ENCODE measurements at places on chromosomes 3 and 15. TPM values are rescaled to one million over a fixed set of nuclear protein-coding genes. Genes with fewer than 3 reads are reported as not detected.

DNA sequence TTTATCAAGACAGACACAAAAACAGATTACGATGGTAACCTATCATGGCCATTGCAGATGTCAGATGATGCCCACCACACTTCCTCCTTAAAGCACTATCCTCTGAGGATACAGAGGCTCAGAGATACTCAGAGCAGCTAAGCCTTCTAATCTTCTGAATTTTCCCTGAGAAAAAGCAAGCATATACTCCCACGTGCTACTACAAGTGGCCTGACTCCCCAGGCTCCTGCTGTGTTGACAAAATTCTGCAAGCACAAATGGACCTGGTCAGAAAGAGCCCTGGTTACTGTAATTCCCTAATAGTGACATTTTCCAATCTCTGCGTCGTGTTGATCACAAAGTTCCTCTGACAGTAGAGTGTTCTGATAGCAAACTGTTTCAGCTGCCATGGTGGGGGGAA lies 207.1 kb downstream of the KCNMB2 start:
- no peak for DNase-seq

GRCh38 chr3:37912052-37912733 lies 50.5 kb downstream of the CTDSPL start:
- DNase-seq, result no peak

DNA sequence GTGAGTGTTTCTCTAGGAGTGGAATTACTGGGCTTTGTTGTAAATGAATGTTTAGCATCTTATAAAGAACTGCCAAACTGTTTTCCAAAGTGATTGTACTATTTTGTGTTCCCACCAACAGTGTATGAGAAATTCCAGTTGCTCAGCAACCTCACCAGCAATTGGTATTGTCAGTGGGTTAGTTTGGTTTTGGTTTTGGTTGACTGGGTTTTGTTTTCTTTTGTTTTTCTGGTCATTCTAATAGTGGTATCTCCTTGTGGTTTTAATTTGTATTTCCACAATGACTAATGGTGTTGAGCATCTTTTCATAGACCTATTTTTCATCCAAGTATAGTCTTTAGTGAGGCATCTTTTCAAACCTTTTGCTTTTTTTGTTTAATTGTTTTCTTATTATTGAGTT lies 27.1 kb downstream of the FILIP1L start:
- no peak for DNase-seq

DNA sequence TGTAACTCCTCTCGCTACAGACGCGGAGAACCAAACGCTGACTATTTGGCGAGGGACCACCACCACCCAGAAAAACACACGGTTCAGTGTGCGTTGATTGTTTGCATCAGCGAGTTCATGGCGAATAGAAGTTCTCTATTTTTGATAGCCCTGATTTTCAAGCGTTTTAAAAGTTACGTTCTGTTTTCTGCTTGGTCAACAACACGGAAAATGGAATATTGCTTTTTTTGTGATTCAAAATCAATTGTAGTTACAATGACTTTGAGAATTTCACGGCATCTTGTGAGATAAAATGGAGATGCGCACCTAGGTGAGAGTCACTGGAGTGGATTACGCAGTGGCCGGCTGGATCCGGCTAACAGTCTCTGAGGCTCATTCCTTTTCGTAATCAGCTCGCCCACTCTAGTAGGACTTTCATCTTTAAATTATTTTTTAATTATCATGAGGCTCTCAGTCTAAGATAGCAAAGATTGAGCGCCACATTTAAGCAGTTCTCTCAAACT lies 54.8 kb downstream of the CCDC54 start:
- no peak for DNase-seq

DNA sequence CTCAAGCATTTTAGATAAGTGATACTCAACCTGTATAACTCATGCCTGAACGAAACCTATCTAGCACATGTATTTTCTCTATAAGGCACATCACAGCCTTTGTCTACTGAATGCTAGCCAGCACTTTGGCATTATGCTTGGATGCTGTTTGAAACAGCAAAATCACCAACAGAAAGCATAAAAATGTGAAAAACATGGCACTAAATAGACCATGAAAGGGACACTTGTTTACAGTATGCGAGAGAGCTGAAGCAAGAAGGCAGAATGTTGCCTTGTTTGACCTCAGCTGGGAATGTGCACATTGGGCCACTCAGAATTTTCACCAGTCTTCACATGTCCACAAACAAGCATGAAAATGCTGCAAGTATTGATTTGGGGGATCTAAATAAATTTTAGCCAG lies 59.5 kb downstream of the MINDY2 start:
- no peak for DNase-seq

DNA sequence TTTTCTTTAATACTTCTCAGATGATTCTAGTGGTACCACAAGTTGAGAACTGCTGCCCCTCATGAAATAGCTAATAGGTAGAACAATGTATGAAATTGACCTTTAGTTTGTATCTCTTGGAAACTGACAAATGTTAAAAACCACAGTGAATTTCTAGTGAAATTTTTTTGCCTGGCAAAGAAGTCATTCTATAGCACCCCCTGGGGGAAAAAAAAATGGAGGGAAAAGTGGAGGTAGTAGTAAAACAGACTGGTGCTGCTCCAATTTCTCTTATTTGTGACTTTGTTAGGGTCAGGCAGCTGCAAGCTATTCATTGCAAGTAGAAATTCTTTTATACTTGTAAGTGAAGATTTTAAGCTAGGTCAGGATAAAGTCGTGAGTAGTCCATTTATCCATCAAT lies 605.0 kb downstream of the NLGN1 start:
- no peak for DNase-seq

- no peak for DNase-seq
These were observed 1029.2 kb downstream of the EPHA3 start for GRCh38 chr3:90136456-90137191.

DNA sequence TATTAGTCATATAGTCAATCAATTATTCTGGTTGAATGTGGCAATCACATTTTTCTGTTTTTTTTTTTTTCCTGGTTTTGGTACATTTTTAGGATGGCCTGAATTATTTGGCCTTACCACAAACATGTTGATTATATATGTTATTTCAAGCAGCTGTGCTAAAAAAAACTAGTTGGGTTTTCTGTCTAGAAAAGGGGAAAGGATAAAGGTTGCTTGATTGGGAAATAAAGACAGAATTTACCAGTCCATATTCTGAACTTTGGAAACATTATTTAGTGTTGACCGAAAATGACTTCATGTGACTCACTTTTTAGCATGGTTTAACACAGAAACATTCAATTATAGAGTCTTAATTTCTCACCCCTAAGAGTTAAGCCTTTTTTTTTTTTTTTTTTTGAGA lies 8.1 kb downstream of the MORF4L1 start:
- DNase-seq, result no peak

- no peak for DNase-seq
These were observed 187.9 kb downstream of the AKAP13 start for GRCh38 chr15:85568261-85568808.

DNA sequence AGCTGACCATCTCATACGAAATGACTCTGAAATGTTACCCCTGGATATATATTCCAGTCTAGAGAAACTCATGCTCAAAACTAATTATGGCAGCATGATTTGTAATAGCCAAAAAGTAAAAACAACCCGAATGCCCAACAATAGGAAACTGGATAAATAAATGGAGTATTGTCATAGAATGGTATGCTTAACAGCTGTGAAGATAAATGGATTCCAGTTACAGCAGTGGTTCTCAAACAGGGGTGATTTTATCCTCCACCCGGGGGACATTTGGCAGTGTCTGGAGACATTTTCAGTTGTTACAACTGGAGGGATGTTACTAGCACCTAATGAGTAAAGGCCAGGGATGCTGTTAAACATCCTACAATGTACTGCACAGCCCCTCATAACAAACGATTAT lies 52.3 kb upstream of the PIAS1 start:
- DNase-seq, result no peak

DNA sequence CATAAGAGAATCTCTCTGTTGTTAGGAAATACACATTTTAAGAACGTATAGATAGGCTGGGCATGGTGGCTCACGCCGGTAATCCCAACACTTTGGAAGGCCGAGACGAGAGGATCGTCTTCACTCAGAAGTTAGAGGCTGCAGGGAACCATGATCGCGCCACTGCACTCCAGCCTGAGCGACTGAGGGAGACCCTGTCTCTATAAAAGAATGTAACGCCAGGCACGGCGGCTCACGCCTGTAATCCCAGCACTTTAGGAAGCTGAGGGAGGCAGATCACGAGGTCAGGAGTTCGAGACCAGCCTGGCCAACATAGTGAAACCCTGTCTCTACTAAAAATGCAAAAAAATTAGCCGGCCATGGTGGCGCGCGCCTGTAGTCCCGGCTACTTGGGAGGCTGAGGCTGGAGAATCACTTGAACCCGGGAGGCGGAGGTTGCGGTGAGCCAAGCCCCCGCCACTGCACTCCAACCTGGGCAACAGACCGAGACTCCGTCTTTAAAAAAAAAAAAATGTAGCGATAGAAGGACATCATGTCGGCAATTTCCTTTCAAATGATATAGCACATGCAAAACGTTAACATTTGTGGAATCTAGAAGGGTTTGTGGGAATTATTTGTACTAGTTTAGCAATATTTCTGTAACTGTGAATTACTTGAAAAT lies 730 bp upstream of the RPL14 start:
- DNase-seq, result no peak

DNA sequence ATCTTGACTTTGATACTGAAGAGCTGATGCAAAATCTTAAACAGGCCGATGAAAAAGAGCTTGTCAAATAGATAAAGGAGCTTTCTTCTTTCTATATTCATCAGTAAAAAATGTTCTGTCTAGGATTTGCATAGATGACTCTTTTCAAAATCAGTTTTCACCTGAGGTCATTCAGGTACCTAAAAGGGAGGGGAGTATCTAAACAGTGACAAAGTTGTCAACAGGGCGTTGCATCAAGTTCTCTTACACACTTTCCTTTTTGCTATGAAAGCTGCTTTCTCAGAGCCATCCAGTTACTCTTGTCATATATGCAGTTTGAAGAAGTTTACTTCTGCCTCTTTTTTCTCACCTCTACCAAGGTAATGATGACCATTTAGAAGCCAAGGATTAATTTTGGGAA lies 60.0 kb downstream of the AKAP13 start:
- DNase-seq, result no peak

GRCh38 chr3:4601892-4602291 lies 108.7 kb downstream of the ITPR1 start:
- no peak for DNase-seq

DNA sequence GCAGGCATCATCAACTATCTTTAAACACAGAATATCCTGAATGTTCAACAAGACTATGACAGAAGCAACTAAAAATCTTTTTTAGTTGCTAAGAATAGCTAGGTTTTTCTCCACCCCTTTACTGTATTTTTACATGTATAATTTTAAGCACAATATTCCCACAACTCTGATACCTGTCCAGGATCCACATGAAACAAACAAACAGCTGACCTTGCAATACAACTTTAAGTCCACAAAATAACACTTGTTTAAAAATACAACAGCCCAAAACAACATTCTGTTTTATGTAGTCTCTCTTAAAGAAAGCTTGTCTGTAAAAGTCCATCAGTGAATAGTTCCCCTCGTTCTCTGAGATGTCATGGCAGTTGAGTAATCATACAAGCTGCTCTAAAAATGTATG lies 41.1 kb downstream of the IFT57 start:
- DNase-seq, result no peak

DNA sequence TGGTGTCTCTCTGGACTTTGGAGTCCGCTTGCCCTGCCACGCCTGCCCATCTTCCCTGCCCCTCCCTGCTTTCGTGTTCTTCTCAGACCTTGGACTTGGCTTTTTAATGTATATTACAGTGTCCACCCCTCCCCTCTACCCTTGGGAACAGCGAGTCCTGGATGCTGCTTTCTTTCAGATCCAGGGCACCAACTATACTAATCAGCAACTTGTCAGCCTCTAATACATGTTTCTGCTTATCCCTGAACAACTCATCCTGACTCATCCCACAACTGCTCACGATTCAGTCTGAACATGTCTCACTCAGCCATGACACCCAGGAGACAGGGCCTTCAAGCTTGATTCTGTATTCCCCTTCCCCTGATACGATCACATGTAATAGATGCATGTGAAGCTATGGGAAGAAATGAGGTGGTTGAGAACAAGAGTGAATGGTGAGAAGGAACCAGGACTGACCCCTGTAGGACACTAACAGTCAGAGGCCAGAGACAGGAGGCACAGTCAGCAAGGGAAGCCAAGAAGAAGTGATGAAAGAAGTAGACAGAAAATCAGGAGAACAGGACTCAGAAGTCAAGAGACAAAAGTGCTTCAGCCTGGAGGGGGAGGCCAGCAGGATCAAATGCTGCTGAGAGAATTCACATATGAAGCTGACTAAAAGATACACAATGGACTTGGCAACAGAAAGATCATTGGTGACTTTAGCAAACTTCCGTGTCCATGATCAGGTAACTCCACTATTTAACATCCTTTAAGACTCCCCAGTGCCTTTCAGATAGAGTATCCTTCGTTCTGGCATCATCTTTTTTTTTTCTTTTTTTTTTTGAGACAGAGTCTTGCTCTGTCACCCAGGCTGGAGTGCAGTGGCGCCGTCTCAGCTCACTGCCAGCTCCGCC lies 35.4 kb downstream of the BCL2L10 start:
- no peak for DNase-seq

DNA sequence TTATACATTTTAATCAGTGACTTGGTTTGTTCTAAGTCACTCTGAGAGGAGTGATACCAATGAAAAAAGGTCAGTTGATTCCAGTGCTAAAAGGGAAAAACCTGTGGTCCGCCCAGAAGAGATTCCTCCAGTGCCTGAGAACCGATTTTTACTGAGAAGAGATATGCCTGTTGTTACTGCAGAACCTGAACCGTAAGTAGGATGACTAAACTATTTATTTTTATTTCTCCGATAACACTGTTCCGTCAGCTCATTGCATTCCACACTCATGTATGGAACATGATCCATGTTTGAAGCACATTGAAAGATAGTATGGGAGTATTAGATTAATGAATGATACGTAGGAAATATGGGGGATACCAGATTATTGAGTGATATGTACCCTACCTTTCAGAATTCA lies 20.0 kb upstream of the ZBTB47 start:
- DNase-seq, result no peak

GRCh38 chr3:13364602-13365271 lies 55.4 kb downstream of the NUP210 start:
- DNase-seq, result no peak

The SHQ1 gene
- total RNA-seq, result 29.5 TPM

The ERC2 gene
- total RNA-seq, result 103 TPM

The SUCNR1 gene
- total RNA-seq, result 0.27 TPM

The UPK1B gene
- not detected for total RNA-seq

The ECE2 gene
- 8.9 TPM for total RNA-seq

The SLMAP gene
- 68.0 TPM for total RNA-seq

The HTR3C gene
- total RNA-seq, result not detected

The KNL1 gene
- total RNA-seq, result not detected

The TTC14 gene
- 73.6 TPM for total RNA-seq

Measured in dorsolateral prefrontal cortex (tissue), 122 donors.